ENCODE measurements at places on chromosomes 12 and 14.

- peak; percentile 69 for DNase-seq
Measured at GRCh38 chr14:105527826-105528585, 1.6 kb downstream of the TMEM121 start.

- no peak for DNase-seq
Measured at GRCh38 chr12:52812749-52813148, 1.2 kb downstream of the KRT4 start.

DNA sequence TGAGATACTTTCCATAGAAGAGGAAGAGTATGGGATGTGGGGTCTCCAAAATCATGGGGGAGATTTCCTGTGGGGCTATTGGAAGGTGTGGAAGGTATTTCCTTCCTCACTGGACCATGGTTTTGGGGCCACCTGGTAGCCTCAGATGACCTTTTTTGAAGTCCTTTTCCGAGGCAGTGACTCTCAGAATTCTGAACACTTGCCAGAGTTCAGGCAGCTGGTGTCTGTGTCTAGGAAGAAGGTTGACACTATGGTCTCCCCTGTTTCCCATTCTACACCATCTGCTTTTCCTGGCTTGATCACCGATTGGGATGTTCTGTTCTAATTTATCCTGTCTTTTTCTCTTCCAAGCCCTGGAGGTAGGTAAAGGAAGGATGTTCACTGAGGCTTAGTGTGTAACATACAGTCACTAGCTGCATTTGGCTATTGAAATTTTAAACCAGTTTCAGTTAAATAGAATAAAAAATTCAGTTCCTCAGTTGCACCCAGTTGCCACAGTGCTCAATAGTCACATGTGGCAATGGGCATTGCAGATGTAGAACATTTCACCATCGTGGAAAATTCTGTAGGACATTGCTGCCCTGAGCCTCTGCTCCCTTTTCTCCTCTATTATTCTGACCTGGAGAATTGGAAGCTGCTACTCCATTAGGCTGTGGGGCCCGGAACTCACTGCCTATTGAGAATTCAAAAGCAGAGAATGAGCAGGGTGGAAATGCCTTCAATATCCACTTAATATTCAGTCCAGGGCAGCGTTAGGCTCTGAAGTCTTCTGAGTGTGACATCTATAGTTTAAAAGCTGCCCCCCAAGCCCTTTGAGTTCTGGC is 11.0 kb upstream of the PLEKHG3 start:
- DNase-seq, result no peak

DNA sequence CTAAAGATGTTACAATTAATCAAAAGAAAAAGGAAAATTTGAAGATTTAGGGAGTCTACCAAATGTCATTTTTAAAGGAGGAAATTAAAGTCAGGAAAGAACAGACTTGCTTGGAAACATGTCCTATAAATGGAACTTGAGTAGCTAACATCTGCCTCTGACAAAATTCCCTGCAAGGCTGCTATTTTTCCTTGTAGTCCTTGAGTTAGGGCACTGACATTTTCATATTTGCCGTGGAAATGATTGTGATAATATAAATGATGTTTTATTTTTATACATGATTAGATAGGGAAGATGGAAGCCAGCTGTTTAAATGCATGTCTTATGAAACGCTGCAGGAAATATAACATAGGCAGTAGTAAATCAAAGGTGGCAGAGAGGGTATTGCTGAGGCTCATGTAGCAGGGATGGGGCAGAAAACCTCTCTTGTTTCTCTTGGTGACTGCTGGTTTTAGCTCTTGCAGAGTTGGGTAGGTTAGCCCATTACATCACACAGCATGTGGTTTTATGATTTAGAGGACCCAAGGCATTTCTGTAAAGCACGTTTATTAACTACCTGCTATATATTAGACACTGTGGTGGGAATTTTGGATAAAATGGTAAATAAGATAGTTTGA is 21.7 kb downstream of the NUBPL start:
- no peak for DNase-seq

GRCh38 chr12:52295663-52296062 is 4.3 kb upstream of the KRT81 start:
- no peak for DNase-seq

GRCh38 chr12:106062693-106063092 is 76.1 kb downstream of the NUAK1 start:
- DNase-seq, result peak; percentile 34

DNA sequence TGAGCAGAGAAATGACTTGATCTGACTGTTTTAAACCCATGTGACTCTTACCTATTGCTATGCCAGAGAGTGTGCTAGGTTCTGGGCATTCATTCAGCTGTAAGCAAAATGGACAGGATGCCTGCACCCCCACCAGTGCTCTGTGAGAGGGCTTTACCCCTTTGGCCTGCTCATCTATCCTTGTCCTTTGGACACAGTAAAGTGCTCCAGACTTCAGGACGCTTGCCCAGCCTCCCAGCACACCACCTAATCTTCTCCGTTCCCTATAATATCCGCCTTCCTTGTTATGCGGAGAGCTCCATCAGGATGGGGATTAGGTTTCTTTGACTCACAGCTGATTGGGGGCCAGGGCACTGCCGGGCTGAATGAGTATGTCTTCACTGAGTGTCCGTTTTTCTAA is 4.4 kb upstream of the ZNF839 start:
- DNase-seq, result peak; percentile 19

DNA sequence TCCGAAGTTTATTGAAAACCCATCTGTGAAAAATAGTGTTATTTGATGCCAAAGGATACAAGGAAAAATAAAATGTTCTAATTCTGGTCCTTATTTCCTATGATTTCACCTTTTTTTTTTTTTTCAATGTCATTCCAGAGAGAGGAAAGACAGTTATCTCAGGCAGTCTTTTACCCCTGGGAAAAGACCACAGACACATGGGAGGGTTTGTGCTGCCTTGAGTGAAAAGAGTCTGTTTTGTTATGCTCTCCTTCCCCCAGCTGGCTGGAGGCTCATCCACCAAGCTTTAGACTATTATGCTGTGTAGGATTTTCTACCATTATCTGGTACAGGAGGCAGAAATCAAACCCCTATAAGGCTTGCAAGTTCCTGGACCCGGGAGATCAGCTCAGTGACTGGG is 151.8 kb downstream of the CRADD start:
- DNase-seq, result no peak

DNA sequence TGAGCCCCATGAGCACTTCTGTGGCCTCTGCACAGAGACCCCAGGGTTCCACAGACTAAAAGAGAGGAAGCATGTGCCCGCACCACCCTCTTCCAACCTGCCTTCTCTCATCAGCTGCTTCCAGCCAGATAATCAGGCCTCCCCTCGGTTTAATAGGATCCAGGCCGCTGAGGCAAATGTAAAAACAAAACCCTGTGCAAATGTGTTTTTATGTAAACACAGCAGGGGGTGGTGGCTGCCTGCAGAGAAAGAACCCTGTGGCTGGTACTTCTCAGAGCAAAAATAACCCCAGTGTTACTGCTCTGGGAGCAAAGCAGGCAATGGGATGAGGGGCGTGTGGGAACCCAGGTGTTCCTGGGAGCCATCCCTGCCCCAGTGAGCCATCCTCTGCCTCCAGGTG is 46.2 kb downstream of the WSCD2 start:
- DNase-seq, result no peak

DNA sequence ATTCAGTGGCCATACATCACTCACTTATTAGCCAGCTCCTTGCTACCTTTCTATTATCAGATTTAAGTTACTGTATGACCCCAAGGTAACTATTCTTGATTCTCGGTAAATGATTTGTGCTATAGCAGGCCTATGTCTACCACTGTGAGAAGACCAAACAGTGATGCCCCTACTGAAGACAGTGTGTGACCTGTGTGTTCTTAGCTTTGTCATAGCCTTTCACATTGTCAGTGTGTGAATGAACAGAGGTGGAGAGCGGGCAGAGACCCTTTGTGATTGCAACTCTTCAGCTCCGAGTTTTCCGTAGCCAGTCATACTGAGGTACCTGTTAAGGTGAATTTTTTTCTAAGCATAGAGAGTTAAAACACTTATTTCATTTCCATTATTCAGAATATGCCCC is 294.0 kb downstream of the LRFN5 start:
- DNase-seq, result no peak

- DNase-seq, result peak; percentile 89
Measured at GRCh38 chr12:22477166-22477893, 67.0 kb downstream of the C2CD5 start.

DNA sequence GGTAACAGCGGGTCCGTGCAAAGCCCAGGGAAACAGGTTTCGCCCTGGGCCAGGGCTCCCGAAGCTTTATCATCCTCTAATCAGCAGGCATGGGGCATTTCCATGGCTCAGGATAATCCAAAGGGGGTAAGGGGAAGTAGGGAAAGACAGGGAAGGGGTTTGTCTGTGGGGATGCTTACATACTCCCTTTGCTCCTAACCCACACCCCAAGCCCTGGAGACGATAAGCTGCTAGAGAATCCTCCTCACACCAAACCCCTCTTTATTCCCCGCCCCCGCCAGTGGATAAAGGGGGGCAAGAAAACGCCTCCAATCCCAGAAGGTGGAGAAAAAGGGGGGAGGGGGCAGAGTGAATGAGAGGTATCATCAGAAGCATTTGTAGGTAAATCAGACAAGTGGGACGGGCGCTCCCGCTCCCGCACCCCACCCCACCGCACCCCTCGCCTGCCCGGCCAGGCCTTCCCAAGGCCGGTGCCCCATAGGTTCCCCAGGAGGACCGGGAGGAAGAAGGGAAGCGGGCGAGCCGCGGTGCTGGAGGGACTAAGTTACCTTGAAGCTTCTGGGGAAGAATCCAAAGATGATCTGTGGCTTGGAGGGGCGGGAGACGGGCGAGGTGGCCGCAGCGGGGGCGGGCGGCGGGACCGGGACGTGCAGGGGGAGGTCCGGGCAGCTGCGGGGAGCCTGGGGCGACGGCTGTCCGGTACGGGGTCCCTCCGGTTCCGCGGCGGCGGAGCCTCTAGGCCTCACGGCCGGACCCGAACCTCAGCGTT is 762 bp downstream of the PPP2R5E start:
- peak; percentile 43 for DNase-seq

DNA sequence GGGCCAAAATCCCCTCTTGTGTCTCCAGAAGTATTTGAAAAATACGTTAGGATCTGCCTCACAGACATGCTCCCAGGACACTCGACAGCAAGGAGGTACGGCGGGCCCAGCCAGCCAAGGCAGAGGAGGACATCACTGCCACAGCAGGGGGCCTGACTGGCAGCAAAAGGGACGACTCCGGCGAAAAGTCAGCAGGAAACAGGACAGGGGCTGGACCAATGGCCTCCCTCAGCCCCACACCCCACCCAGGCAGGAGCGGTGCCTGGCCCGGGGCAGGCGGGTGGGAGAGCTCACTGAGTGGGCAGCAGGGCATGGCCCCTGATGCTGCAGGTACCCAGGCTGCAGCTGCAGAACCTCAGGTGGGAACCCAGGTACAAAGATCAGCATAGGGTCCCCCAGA is 17.8 kb downstream of the BRF1 start:
- no peak for DNase-seq

DNA sequence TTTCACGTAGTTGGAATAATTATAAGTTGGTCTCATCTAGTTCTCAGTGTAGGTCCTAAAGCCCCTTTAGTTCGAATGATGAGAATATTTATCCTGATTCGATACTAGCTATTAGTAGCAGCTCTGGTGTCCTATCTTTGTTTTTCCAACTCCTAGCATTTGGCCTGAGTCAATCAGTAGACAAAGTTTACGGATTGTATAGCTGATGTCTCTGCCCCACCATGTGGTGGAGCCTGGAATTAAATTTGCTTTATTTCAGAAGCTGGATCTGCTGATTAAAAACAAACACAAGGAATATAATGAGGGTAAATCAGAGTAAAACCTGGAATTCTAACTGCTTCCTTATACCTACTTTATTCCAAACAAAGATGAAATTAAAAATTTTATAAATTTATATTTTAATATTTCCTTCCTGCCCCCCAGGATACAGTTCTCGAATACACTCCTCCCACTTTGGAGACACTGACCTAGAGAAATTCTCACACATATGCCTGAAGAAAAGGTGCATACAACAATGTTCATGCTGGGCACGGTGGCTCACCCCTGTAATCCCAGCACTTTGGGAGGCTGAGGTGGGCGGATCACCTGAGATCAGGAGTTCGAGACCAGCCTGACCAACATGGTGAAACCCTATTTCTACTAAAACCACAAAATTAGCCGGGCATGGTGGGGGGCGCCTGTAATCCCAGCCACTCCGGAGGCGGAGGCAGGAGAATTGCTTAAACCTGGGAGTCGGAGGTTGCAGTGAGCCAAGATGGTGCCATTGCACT is 7.6 kb upstream of the BRMS1L start:
- peak; percentile 50 for DNase-seq

DNA sequence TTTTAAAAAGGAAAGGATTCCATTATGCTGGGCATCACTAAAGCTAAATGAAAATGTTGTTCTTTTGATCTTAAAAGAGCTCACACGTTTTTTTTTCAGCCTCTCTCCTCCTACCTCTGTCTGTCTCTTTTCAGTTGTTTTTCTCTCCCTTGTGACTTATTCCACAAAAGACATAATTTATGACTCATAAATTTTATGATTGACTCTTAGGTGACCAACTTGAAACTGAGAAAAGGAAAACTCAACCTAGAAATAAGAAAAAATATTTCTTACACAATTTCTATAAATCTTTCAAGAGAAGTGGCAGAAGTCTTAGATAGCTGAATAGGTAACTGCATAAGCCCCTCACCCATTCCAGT is 227.7 kb upstream of the DDHD1 start:
- DNase-seq, result no peak

- DNase-seq, result no peak
Measured at GRCh38 chr12:94616203-94616729, 34.1 kb downstream of the TMCC3 start.

DNA sequence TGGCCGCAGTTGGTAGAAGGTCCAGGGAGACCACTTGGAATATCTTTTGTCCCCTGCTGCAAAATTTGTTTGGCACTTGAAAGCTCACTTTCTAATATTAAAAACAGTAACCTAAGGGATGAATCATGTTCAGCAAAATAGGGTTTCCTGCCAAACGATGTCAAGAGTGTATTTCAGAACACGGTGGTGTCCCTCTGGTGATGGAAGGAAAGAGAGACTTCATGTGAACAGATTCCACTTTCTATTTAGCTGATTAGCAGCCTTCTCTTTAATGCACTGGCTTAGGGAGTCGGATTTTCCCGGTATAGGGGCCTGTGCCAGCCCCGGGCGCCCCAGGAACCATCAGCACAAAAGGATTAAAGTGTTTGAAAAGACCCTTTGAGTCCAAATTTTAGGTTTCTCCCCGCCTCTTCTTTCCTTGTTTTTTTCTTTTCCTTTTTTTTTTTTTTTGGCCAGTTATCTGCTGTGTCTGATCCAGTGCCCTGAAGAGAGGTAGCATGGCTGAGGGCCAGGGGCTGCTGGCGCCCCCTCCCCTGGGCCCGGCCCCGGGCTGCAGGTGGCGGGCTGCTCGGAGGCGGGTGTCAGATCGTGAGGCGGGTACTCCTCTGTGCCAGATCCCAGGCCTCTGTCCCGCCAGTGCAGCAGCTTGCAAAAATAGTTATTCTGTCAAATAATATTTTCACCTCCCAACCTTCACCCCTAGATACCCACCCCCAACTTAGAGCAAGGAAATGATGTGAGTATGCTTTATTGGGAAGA is 88.3 kb downstream of the TESC start:
- DNase-seq, result no peak

DNA sequence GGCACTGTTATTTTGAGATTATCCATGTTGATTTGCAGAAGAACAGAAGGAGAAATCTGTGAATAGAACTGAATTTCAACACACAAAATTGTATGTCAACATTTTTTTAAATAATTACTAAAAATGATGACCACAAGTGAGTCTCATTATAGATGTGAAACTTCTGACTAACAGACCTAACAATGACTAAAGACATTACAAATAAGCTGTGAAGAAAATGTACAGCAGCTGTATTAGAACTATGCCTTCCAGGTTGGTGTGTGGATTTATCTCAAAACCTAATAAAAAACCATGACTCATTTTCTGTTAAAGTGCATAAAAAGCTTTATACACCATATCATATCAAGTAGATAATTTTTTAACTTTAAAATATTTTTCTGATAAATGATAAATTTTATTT is 22.5 kb upstream of the FOXG1 start:
- no peak for DNase-seq
